ENCODE measurements at places on chromosomes 13 and 19.
A peak's percentile ranks its signal among the peaks of the same experiment; 100 is the strongest.

DNA sequence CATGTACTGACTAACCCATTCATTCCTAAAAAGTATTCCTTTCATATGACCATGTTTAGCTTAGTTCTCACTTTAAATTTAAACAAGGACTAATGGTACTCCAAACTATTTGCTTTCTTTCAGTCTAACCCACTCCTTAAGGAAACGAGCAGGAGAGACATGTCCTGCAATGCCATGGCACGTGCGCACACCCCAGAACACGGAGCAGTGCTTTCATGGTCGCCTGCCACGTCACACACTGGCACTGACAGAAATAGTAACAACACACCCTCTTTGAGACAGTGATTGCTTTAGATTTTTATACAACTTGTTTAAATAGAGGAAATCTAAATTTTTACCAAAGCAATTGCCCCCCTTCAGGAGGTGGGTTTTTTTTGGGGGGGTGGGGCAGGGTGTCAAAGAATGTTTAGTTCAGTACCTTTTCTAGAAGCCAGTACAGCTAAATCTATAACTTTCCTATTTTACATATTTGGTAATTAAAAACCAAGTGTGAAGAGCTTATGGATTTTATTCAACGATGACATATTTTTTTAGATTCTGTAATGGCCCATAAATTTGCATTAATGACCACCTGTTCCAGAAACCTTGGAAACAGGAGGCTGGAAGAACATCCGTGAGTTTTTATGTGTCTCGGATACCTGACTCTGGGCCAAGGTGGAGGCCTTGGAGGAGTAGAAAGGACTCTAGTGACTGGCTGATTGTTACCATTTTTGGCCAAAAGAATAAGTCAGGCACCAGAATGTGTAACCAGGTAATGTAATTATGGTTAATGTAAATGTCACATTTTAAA, 247.1 kb downstream of the DCT start:
- DNase-seq: no peak

- DNase-seq: no peak
Measured at GRCh38 chr13:22189176-22190048, 518.5 kb downstream of the FGF9 start.

DNA sequence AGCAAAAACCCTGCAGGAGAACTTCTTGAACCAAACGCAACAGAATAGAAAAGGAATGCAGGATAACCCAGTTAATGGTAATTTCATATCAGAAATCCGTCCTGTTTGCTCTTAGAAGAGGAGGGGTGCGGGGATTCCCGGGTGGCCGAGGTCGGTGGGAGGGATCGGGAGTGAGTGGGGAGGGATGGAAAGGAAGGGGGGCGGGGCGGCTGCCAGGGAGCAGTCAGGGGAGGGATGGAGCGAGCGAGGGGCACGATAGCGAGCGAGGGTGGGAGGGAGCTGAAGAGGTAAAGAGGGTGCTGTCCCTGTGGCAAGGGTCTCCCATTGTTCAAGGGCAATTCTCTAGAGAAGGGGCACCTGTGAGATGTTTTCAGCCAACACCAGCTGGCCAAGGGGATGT, 26.5 kb downstream of the CD177 start:
- no peak for DNase-seq

- peak; percentile 59 for DNase-seq
Measured at GRCh38 chr19:50046649-50047503, 21.1 kb downstream of the ZNF473 start.

- DNase-seq: no peak
Measured at GRCh38 chr19:40155749-40156265, 35.4 kb upstream of the MAP3K10 start.

- no peak for DNase-seq
Measured at GRCh38 chr19:16788479-16788878, 40.7 kb upstream of the SIN3B start.

GRCh38 chr13:78636495-78636894, 22.5 kb downstream of the OBI1 start:
- DNase-seq: no peak

GRCh38 chr13:75803164-75803611, 167.1 kb downstream of the LMO7 start:
- DNase-seq: no peak

DNA sequence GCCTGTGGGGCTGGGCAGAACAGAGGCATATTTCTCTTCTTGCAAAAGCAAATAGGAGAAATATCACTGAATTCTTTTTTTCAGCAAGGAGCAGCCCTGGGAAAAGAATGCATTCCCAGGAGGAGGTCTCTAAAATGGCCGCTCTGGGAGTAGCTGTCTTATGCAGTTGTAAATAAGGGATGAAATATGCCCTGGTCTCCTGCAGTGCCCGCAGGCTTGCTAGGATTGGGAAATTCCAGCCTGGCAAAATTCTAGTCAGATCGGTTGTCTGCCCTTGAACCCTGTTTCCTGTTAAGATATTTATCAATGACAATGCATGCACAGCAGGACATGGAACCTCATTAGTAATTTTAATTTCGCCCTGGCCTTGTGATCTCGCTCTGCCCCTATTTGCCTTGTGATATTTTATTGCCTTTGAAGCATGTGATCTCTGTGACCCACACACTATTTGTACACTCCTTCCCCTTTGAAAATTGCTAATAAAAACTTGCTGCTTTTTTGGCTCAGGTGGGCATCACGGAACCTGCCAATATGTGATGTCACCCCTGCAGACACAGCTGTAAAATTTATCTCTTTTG, 1993.2 kb downstream of the PCDH9 start:
- no peak for DNase-seq

DNA sequence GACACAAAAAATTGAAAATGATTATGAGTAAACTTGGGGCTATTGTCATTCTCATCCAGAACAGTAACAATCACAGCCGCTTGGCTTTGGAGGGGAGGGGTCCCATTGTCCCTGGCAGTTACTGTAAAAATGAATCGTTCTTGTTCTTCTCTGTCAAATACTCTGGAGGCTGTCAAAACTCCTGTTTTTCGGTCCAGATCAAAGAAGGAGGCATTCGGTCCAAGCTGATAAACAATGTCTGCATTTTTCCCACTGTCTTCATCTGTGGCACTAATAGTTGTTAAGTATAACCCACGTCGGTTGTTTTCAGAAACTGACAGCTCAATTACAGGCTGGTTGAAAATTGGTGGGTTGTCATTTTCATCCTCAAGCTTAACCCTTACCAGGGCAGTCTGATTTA, 3.4 kb downstream of the PCDH9 start:
- DNase-seq: no peak

DNA sequence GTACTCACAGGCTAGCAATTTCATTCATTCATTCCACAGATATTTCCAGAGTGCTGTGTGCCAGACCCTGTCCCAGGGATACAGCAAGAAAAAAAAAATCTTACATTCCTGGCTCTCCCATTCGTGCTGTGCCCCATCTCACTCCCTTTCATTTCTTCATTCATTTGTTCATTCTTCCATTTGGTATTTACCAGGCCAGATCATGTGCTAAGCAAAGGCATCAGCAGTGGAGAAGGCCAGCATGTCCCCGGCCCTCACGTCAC, 2.3 kb downstream of the MAP3K10 start:
- DNase-seq: no peak

DNA sequence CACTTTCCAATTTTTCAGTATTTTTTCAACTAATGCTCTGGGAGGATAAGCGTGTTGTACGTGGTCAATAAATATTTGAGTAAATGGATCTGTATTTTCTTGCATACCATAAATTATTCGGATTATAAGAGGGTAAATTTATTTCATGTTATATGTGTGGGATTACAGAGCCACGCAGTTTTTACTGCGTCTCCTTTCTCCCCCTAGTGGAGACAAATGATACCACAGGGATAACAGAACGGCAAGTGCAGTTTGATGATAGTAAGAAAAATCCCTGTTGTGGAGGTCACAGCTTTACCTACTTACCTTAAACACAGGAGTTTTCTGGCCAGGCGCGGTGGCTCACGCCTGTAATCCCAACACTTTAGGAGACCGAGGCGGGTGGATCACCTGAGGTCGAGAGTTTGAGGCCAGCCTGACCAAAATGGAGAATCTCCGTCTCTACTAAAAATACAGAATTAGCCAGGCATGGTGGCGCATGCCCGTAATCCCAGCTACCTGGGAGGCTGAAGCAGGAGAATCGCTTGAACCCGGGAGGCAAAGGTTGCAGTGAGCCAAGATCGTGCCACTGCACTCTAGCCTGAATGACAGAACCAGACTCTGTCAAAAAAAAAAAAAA, 16.8 kb downstream of the MBD3L2B start:
- DNase-seq: no peak

DNA sequence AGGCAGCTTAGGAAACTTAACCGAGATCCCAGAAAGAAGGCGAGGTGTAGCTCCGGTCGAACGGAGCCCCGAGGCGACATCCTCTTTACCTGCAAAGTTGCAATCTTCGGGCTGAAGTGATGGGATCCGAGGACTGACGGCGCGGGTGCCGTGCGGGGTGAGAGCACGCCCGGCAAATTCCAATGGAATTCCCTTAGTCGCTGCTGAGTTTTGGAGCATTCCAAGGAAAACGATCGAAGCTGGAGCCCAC, 141 bp downstream of the TRPC4 start:
- DNase-seq: no peak

DNA sequence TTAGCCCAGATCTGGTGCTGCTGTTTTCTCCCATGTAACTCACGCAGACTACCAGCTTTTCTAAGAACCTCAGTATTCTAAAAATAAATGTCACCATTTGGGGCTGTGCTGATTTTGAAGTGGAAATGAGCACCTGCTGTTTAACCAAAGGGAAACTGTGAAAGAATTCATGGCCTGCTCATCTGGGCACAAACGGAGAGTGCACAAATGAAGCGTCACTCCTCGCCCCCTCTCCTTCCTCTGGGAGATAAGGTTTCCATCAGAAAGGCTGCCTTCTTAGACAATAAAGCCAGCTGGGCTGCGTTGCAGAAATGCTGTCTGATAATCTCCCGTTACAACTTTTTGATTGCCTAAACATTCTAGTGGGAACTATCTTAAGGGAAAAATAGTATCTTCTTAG, 73.7 kb upstream of the SLC15A1 start:
- no peak for DNase-seq

DNA sequence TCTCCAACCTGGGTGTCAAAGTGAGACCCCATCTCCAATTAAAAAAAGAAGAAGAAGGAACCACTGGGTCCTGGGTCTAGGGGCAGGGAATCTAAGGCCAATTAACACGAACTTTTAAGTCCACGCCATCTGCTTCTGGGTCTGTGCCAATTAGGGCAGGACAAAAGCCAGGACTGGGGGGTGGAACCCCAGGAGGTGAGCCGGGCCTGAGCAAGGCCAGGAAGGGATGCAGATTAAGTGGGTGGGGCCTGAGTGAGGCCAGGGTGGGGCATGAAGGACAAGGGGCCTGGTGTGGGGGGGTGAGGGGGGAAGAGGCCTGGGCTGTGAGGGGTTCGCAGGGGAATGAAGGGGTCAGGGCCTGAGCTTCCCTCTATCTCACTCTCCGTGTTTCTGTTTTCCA, 26.3 kb upstream of the ZNF83 start:
- no peak for DNase-seq

DNA sequence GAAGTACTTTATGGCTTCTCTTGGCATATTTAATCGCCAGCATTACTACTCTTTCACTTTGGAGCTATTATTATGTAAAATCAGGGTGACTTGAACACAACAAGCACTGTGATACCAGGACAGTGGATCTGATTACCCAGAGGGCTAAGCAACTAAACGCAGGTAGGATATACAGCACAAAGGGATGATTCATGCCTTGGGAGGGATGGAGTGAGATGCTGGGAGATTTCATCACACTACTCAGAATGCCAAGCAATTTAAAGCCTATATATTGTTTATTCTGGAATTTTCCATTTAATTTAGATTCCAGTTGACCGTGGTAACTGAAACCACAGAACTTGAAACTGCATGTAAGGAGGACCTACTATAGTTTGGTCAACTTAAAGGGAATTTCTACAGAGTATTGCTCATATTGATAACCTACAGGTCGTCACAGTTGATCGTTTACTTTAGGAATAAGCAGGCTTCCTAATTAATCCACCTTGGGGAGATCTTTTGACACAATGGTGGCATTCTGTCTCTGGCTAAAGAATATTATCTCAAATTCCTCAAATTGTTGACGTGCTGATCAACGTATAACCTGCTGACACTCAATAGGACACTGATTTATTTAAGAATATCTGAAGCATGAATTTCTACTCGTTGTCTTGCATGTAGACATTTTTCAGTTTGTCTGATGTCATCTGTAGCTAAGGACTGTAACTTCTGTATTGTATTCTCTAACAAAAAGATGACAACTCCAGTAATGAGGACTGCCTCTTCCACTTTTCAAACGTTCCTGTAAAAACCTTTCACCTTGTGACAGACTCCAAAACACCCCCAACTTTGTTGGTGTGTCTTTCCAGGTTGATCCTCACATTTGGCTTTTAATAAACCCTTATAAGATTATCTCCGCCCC, 254.2 kb downstream of the GPC5 start:
- DNase-seq: no peak

DNA sequence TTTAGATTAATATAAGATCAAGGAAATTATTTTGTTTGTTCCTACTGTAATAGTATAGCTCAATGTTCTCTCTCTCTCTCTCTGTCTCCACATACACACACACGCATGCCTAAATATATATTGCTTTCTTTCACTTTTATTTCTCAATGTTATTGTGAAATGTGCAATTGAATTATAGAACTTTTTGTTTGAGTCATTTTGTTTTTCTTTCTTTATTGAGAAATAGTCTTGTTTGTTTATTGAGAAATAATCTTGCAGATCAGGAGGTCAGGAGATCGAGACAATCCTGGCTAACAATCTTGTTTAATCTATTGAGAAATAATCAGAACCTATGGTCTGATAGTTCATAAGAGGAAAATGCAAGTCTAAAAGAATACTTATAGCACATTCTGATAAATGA, 1581.3 kb downstream of the EFNB2 start:
- no peak for DNase-seq

Measured in caudate nucleus (tissue), 63 donors.